PC-9 (cell line): ENCODE measurements at places on chromosomes 13 and 19. TPM values are rescaled to one million over a fixed set of nuclear protein-coding genes. Genes with fewer than 3 reads are reported as not detected.

Gene RNASEH2B
- 45.2 and 45.8 TPM in 2 replicates for total RNA-seq

Gene NALCN
- 7.7 and 8.8 TPM in 2 replicates for total RNA-seq

Gene KIR2DL1
- not detected in 2 replicates for total RNA-seq

Gene PABPC3
- total RNA-seq, result 0.30 and 0.39 TPM in 2 replicates

Gene ZNF763
- total RNA-seq, result 0.55 and 0.83 TPM in 2 replicates

Gene IGFL2
- total RNA-seq, result 1.0 TPM in 1 of 2 replicates, not detected in the other

Gene NLRP11
- total RNA-seq, result not detected in 2 replicates

Gene DDX49
- total RNA-seq, result 41.2 and 46.3 TPM in 2 replicates

Gene ZNF784
- total RNA-seq, result 5.4 and 7.7 TPM in 2 replicates

DNA sequence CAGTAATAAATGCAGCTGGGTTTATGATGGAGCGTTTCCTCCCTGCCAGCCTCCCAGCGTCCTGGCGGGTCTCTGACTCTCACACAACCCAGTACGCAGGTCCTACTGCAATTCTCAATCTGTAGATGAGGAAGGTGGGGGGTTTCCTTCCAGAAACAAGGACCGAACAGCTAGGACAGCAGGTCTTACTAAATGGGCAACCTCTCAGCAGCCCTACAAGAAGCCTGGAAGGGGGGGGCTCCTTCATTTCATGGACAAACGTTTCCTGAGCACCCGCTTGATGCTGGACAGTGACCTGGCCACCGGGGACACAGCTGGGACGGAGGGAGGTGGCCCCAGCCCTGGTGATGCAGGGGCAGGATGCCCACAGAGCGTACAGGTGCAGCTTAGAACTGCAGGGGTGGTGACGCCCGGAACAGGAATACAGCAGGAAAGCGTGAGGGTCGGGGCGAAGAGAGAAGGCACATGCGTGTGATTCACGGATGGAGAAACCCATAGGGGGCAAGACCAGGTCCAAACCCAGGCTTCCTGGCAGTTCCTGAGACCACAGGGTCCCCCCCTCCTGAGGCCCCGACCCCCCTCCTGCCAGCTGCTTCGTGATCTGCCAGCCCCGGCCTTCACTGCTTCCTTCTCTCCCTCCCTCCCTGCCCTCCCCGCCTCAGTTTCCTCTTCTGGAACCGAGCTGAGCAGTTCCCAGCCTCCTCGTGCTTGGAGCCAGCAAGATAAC is 732 bp upstream of the C2CD4C start:
- DNase-seq, result no peak

DNA sequence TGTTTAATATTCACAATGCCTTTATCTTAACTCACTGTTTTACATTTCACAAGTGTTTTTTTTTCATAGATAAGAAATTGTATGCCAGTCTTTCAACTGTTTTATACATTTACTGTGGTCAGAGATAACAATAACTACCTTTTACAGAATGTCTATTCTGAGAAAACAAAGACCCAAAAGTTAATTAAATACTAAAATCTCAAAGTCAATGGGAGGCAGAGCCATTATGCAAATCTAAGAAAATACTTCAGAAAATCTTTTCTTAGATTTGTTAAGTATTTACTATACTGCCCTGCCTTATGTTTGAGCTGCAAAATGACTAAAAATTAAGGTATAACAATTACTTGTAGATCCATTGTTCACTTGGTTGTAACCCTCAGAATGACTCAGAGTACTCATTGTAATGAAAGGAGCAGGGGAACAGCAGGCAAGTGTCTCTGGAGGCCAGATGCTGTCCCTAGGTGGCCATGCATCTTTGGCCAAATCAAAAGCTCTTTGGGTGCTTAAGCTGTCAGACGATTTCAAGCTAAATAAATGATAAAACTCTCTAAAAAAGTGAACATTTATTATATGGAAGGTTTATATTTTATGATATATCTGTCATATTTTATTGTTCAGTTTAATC is 770.1 kb upstream of the PCDH20 start:
- no peak for DNase-seq

DNA sequence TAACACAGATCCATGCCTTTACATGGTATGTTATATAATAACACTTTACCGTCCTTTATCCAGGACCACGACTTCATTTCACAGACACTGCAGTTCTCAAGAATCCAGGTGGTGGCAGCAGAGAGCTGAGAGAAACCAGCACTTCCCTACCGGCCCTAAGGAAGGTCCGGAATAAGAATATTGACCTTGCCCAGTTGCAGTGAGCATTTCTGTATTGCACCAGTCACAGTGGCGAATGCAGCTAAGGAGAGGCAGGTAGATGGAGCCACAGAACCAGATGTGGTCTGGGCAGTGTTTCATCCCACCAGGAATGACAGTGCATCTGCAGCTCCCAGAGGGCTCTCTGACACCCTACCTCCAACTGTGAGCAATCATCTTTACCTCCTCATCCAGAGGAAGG is 44.6 kb downstream of the ZNF787 start:
- DNase-seq, result peak; percentile 71

DNA sequence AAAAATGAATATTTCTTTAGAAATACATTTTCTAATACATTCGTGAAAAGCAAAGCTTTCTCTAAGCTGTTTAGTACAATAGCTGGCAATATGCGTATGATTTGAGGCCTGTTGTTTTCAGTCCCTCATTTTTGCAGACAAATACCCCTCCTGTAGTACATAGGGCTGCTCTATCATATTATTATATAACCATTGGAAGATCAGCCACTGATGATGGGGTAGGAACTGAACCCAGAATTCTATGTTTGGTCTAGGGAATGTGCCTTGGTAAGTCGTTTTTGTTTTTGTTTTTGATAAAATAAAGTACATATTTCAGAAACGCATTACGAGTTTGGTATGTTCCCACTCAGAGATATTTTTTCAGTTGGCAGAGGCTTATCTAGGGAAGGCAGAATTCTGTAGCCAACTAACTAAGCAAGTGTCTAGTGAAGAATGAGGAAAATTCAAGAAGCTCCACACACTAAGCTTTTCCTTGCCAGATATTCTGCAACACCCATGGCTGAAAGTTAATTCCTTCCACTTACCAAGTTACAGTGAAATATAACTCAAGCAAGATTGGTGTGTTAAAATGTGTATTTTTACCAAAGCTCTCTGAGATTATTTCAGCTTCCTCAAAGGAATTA is 656.9 kb upstream of the MIR17HG start:
- no peak for DNase-seq

- DNase-seq, result no peak
Measured at GRCh38 chr13:21960108-21960507, 289.2 kb downstream of the FGF9 start.

DNA sequence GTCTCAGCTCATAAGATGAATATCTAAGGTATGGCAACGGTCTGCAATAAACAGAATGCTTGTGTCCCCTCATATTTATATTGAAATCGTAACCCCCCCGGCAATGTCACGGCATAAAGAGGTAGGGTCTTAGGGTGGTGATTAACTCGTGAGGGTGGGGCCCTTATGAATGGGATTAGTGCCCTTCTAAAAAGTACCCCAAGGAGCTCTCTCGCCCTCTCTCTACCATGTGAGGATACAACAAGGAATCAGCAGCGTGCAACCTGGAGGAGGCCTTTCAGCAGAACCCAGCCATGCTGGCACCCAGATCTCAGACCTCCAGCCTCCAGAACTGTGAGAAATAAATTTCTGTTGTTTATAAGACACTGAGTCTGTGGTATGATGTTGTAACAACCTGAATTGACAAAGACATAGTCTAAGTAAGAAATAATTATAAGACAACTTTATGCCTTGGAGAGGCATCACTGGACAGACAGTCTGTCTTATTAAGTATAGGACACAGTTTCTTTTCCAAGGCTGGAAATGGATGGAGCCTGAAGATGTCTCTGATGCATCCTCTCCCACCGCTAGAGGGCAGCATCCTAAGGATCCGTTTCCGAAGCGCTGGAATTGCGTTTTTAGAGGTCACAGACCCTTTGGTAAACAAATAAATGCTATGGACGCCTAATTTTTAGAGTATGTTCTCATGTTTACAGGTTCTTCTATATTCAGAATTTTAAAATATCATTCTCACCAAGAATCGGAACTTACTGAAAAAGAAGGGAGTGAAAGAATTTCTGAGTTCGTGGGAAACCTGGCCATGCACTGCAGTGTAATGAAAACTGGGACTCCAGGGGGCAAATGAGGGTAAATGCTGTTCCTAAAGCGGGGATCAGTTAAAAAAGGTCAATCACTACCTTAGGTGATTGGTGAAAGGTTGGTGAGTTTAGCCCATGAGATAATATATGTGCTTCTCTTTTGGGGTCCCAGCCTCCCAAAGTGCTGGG is 13.3 kb upstream of the LEUTX start:
- no peak for DNase-seq

DNA sequence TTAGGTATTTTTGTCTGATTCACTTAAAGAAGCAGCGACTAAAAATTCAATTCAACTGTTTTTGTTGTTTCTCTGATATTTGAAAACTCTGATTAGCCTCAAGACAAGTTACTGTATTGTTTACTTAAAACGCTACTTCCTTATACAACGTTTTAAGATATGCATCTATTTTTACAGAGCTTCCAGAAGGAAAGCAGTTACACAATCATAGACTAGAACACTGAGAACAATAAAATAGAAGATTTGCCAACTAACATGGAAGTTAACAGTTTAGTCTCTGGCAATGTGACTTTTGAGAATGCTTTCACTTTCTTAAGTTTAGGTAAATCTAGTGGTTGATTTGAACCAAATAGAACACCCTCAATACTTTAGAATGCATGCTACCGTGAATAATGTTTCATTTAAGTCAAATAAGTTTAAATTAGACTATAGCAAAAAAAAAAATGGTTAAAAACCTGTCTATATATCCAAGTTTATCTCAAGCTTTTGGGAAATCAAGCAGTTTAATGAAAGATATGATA is 614.8 kb downstream of the DACH1 start:
- DNase-seq, result no peak

DNA sequence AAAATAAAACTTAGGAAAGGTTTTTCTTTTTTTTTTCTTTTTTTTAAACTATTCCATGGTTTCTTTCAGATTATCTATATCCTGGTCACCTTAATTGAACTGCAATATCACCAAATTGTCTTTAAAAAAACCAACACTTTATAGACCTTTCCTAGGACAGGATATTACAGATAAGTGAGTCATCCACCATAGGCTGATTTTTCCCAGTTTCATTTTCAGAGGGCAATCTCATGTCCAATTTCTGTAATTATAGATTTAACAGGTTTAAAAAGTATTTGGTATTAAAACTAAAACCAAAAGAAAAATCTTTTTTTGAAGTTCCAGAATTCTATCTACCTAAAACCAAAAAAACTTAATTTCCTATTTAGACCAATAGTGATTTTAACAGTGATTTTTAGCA is 13.2 kb downstream of the SPART start:
- no peak for DNase-seq

- no peak for DNase-seq
Measured at GRCh38 chr13:108120856-108121255, 94.5 kb downstream of the LIG4 start.

DNA sequence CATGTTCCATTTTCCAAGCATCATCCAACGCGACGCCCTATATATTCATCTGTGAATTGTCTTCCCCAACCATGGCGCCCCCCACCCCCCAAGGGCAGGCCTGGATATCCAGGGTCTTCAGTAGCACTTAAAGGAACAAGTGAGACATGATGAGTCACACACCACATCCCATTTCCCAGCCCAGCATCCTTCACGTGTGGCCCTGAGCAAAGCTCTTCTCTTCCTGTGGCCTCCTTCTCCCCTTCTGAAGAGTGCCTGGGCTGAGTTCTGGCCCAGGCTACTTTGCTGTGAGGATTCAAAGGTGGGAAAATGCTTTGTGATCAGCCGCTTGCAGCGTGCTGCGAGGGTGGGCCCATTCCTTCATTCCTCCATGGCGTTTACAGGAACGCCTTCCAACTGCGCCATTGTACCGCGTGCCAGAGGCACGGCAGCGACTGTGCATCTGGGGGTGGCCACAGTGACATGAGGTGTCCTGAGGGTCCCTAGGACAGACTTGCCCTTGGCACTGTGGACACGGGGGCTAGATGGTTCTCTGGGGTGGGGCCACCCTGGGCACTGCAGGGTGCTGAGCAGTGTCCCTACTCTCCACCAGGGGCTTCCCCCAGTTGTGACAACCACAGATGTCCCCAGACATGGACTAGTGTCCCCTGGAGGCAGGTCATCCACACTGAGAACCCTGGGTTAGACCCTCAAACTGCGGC is 11.7 kb downstream of the PLIN4 start:
- no peak for DNase-seq

GRCh38 chr19:12098040-12098439 is 33.5 kb downstream of the ZNF844 start:
- DNase-seq, result no peak

DNA sequence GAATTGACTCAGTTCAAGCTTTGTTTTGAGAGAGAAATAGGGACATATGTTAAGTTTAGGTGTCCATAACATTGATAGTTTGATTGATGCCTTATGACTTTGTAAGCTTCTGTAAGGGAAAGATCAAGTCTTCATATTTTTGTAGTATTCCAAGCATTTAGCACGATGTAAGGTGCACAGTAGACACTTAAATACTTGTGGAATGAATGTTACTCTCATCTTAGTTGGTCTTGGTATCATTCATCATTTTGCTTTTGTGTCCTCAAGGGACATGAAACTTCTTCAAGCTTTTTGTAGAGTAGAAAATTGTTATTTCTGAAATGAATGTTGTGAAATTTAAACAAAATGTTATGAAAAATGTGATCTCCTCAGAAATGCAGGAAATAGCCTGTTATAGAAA is 10.1 kb downstream of the TDRD3 start:
- DNase-seq, result no peak

DNA sequence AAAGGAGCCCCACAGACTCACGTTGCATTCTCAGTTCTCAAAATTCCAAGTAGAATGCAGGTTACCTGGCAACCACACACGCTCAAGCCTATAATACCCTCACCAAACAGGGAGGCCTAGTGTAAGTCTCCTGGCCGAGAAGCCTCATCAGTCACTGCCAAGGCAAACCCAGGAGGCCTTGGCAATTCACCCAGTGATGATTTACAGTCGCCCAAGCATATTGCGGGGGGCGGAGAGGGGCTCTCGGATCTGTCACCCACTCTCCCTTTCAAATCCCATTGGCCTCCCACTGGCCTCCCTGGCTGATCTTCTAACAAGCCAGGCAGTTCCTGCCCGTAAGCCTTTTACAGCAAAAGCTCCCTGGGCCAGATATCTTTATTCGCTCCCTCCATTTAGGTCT is 1.1 kb downstream of the AKAP8L start:
- DNase-seq, result no peak
